ENCODE measurements at places on chromosomes 7 and 10.

DNA sequence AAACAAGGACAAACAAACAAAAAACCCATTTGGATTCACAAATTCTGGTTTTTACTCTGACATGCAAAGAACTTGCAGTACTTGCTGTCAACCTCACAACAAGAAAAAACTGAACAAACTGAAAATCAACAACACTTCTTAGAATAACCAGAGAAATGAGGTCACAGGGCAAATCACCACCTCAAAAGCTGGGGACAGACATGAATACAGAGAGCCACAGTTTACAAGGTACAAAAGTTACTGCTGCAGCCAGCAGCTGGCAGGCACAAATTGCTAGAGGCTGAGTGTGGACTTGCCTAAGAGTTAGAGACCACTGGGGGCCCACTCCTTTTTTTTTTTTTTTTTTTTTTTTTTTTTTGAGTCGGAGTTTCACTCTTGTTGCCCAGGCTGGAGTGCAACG is 15.0 kb upstream of the RNF32 start:
- no peak for DNase-seq

DNA sequence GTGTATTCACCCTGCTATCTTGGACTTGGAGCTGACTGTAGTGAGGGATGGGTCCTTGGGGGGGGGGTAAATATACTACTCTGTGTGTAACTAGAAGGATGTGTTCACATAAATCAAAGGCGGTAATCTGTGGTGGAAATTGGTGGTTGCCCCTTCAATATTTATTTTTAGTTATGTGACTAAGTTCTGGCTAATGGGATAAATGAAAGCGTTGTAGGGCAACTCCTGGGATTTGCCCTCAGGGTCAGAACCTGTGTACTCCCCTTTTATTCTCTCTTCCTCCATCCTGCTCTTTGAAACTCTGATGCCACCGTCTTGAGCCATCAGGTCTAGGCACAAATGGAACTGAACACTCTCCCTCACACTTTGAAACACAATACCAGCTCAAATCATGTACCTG is 24.3 kb upstream of the ST7 start:
- no peak for DNase-seq

DNA sequence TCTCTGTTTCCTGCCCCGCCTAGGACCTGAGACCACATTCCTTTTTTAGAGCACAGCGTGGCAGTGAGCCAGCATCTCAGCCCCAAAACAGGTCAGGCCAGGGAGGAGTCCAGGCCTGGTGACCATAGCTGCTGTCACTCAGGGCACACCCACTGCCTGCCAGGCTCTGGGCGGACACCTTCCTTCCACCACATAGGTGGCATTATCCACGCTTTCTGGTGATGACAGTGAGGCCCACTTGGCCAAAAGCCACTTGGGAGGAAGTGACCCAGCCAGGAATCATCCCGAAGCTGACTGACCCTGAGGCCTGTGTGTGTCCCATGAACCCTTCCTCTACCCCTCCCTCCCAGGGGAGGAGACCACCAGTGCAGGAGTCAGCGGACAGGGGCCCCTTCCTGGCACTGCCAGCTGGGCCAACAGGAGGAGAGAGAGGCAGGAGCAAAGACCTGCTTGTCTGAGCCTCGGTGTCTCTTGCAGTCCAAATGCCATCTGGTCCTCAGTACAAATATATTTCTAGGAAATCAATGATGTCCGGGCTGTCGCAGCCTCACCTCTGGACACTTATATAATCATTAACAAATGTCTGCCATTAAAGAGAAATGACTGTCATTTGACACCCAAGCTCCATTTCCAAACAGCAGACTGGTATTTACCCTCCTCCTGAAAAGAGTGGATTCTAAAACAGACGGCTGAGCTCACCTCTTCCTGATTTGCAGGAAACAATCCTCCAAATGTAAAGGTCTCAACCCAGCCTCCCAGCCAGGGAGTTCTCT is 63.0 kb downstream of the ABRAXAS2 start:
- DNase-seq = no peak

DNA sequence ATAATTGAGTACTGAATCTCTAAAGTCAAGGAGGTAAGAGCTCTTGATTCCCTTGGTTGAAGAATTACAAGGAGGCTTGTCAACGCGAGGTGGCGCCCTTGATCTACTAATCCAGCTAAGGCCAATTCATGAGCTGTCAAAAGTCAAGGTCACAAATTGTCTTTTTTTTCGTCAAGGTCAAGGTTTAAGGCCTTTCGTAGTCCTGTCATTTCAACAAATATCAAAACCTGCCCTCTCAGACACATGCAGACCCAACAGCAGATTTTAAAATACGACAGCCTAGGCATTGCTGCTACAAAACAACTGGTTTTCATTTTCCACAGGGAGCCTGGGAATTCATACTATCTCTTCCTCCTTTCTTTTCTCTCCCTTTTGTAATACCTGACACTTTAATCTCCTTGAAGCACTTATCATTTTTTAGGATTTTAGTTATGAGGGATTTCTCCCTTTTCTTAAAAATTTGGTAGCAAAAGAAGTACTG is 3.6 kb downstream of the HOXA13 start:
- peak; percentile 83 for DNase-seq

DNA sequence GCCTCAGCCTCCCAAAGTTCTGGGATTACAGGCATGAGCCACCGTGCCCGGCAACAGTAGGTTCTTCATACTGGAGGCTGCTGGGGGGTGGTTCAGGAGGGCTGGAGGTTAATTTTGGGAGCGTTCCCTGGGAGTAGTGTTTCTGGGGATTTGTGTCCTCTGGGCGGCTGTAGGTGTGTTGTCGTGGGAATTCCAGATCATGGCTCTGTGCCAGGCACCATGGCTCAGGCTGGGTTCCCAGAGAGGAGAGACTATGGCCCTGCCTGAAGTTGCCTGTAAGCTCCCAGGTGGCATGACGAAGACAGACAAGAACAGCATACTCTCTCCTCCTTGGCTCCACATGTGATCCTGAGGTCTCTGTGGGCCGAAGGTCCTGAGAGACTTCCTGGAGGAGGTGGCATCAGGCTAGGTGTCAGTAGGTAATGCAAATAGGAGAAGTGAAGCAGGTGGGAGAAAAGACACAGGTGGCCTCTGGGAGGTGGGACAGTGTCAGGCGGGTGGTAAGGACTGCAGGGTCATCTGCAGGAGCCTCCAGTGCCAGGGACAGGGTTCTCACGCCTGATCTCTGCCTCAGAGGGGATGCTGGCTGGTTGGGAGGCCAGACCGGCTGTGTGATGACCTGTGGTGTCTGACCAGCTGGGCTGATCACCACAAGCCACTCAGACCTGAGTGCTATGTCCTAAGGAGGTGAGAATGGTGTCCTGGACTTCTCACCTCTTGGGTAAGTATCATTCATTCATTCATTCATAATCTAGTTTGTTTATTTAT is 18.7 kb downstream of the CLIP2 start:
- no peak for DNase-seq

DNA sequence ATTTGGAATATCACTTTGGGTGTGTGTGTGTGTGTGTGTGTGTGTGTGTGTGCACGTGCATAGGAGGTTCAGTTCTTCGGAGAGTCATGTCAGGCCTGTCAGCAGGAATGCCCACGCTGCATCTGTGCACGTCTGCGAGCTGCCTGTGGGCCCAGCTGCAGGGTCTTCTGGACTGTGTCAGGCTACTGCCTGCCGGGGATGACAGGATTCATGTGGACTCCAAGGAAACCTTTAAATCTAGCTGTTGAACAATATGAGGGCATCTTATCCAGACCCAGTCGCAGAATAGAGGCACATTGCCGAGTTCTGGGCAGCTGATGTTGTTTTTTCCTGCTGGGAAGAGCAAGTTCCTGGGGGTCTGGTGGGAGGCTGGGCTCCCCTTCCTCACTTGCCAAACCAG is 19.0 kb downstream of the AQP1 start:
- DNase-seq = no peak

DNA sequence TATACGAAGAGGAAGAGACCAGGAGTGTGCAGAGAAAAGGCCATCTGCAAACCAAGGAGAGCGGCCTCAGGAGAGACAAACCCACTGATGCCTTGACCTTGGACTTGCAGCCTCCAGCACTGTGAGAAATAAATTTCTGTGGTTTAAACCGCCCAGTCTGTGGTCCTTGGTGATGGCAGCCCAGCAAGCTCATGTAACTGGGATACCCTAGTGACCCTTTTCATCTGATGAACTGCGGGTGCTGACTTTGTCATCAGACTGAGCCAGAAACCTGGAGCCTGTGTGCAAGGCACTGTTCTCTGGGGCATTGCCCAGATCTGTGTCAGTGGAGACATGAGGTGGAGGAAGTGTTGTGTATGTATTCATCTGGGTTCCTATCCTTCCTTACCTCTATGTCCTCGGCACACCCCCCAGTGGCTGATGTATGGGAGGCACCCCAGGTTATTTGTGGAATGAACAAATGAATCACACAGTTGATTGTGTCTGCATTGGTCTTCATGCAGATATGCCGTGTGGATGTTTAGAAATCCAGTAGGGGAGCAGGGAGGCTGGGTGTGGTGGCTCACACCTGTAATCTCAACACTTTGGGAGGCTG is 64.5 kb upstream of the BTBD16 start:
- no peak for DNase-seq

- DNase-seq = no peak
These were observed 251.1 kb upstream of the CSTF2T start for GRCh38 chr10:51950371-51950995.

DNA sequence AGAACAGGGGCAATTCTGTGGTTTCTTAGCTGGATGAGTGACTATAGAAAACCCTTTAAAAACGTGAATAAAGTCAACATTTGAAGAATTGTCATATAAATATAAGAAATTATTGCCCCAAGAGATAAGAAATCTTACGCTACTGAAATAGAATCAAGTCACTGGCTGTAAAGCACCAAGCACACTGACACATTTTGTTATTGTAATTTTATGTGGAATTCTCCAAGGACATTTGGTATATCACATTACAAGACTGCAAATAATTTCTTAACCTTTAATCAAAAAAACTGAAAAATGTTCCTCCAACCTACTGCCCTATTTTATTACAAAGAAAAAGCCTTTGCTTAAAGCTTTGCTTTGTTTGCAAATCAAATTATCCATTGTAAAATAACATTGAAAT is 383.3 kb downstream of the IPMK start:
- DNase-seq = no peak

GRCh38 chr7:77246026-77246640 is 46.5 kb upstream of the FGL2 start:
- DNase-seq = no peak

GRCh38 chr10:76640806-76641205 is 996.8 kb downstream of the KCNMA1 start:
- DNase-seq = no peak

GRCh38 chr10:52566471-52567246 is 205.9 kb downstream of the MBL2 start:
- DNase-seq = peak; percentile 33

DNA sequence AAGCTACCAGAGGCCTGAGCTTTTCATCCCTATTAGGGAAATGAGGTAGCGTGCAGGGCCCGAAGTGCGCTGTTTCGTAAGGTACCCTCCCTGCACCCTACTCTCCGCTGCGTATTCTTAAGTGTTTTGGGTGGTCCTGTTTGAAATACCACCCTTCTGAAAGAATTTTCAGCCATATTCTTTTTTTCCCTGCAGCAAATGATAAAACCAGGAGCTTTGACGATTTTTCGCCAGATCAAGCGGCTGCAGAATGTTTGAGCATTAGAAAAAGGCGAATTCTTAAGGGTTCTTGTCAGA is 1.2 kb downstream of the RSBN1L start:
- no peak for DNase-seq

- no peak for DNase-seq
These were observed 857.8 kb downstream of the KCNMA1 start for GRCh38 chr10:76779796-76780301.

- DNase-seq = no peak
These were observed 188.9 kb downstream of the BICC1 start for GRCh38 chr10:58701405-58702135.

DNA sequence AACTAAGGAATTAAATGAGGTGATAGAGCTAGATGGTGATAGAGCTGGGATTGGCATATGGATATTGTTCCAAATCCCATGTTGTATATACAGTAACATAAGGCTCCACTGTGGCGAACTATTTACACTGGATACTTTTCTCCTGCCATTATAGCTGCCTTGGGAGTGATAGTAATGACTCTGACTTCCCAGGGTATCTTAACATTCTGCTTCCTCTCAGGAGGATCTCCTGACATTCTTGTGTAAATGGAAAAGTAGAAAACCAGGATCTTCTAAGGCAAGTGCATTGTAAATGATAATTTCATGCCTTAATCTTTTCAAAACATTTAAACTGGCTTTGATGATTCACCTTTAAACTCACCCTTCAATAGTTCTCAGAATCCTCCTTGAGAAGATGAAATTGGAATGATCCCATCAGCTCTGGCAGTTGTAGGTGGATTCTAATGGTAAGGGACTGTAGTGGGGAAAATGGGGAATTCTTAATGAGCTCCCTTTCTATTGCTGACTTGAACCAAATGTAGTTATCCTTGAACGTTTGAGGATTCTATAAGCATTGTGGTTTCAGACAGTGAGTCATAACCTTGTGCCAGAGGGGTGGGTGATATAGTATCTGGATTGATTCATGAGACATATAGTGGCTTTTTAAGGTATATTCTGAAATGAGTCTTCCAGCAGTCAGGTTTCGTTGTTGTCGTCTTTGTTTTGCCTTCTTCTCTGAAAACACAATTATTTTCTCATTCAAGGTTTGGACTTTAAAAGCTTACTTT is 450.0 kb downstream of the SUGCT start:
- DNase-seq = no peak

DNA sequence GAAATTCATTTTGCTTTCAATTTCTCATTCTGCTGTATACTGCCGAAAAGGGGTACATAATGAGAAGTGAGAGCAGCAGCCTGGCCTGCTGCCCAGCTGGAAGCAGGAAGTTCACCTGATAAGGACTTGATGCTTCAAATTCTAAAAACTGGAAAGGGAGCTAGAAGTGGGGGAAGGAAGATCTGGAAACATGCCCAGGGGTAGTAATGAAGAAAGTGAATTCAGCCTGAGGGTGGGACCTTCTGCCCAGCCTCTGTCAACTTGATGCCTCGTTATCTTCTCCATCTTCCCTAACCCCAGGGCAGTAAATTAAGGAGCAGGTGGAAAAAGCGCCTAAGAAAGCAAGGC is 69.4 kb downstream of the ARMH3 start:
- DNase-seq = peak; percentile 90

GRCh38 chr7:90599038-90599437 is 2.9 kb downstream of the CDK14 start:
- no peak for DNase-seq

GRCh38 chr10:110365356-110366143 is 60.8 kb upstream of the SMNDC1 start:
- DNase-seq = no peak

- DNase-seq = no peak
These were observed 215.0 kb upstream of the SEMA3E start for GRCh38 chr7:83863906-83864305.

- no peak for DNase-seq
These were observed 210.2 kb downstream of the MLLT10 start for GRCh38 chr10:21744223-21744622.

DNA sequence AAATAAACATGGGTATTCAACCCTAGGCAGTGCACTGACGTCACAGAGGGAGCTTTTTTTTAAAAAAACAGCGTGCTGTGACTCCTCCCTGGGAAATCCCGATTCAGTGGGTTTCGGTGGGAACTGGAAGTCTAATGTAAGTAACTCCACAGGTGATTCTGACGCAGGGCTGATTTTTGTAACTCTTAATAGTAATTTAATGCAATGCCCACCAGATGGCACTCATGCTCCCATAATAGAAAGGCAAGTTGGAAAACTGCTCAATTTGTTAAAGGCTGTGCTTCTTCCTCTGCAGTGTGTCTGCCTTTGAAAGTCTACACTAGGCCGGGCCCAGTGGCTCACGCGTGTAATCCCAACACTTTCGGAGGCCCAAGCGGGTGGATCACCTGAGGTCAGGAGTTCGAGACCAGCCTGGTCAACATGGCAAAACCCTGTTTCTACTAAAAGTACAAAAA is 10.9 kb upstream of the RSU1 start:
- DNase-seq = peak; percentile 88

- DNase-seq = no peak
These were observed 2.2 kb downstream of the HOXA5 start for GRCh38 chr7:27141137-27141922.

Data from hematopoietic multipotent progenitor cell treated with erythropoietin and hydrocortisone succinate and interleukin-3 and kit ligand, for 8 days (in vitro differentiated cells).